Activated CD8-positive, alpha-beta T cell treated with anti-CD3 and anti-CD28 coated beads, Interleukin-2, amount 10 ng/mL, durations not matched to agents 7 days and 5 days (primary cell): ENCODE measurements at places on chromosomes 3 and 15.

GRCh38 chr15:60000113-60000823 lies 3.8 kb upstream of the FOXB1 start:
- peak overlapping the region; percentile 19 for H3K4me3 ChIP-seq
- no peak for DNase-seq
- H3K27me3 ChIP-seq: peaks cover 95% of the 10 kb centered on the region
- H3K27ac ChIP-seq: peak overlapping the region; percentile 8

DNA sequence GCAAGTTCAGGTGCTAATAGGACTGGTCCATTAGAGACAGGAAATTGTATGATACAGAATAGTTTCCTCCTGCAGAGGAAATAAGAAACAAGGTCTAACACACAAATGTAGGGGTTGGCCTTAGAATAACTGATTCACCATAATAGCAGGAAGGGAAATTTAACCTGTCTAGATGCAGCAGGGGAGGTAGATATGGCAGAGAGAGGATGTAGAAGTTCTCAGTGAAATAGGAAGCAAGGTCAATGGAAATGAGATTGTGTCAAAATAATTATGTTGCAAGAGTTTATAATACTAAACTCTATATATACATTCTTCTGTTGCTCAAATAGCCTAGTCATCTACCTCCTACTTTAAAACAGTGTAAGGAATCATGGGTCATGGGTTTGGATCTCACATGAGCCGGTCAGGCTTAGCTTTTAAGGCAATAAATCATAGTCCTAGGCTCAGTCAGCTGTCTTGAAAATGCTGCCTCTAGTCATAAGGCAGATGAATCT lies 17.0 kb downstream of the BCL2A1 start:
- no peak for DNase-seq
- H3K4me3 ChIP-seq: no peak overlapping the region
- peak overlapping the region; percentile 23 for H3K27ac ChIP-seq
- peaks cover 25% of the 10 kb centered on the region for H3K4me1 ChIP-seq

- H3K4me3 ChIP-seq: no peak overlapping the region
- no peaks in the 10 kb centered on the region for H3K27me3 ChIP-seq
- H3K27ac ChIP-seq: no peak overlapping the region
- DNase-seq: no peak
- no peaks in the 10 kb centered on the region for H3K36me3 ChIP-seq
These were observed 182.2 kb downstream of the UBE2E2 start for GRCh38 chr3:23385327-23385726.

DNA sequence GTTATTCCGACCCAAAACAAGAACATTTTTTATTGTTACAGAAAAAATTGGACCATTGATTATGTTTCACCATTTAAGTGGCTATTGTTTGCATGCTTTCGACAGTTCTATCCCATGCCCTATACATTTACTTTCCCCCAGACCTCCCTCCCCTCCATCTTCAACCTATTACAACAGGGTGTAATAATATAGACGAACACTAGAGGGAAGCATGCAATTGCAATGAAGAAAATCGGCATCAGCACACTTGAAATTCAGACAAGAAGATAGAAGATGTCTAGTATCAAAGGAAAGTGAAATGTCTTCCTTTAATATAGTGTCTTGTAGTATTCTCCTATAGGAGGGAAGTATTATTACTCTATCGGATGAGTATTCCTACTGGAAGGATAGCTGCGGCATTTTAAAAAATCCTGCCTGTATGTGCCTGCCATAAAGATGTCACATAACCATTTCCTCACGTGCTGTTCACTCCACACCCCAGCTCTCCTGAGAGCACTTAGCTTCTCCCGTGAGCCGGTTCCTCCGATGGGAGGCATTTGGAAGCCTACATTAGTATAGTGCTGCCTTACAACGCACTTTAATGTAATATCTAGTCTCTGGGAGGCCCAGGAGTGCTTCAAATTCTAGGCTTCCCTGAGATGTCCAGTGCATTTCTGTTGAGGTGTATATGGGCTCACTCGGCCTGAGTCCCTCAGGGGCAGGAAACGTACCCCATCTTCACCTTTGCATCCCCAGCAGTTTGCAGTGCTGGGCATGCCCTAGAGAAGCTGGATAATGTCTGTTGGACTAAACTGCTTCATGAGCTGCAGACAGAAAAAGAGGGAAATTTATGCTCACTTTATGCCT lies 17.8 kb upstream of the ERICH6 start:
- no peaks in the 10 kb centered on the region for H3K27me3 ChIP-seq
- no peaks in the 10 kb centered on the region for H3K36me3 ChIP-seq
- H3K4me1 ChIP-seq: peaks cover 13% of the 10 kb centered on the region
- H3K27ac ChIP-seq: no peak overlapping the region
- no peak for DNase-seq
- H3K4me3 ChIP-seq: no peak overlapping the region

GRCh38 chr3:117479095-117479494 lies 769.5 kb downstream of the TUSC7 start:
- no peaks in the 10 kb centered on the region for H3K4me1 ChIP-seq

GRCh38 chr3:181565416-181565815 lies 146.3 kb upstream of the SOX2 start:
- no peak for DNase-seq
- no peaks in the 10 kb centered on the region for H3K4me1 ChIP-seq
- H3K36me3 ChIP-seq: no peaks in the 10 kb centered on the region

DNA sequence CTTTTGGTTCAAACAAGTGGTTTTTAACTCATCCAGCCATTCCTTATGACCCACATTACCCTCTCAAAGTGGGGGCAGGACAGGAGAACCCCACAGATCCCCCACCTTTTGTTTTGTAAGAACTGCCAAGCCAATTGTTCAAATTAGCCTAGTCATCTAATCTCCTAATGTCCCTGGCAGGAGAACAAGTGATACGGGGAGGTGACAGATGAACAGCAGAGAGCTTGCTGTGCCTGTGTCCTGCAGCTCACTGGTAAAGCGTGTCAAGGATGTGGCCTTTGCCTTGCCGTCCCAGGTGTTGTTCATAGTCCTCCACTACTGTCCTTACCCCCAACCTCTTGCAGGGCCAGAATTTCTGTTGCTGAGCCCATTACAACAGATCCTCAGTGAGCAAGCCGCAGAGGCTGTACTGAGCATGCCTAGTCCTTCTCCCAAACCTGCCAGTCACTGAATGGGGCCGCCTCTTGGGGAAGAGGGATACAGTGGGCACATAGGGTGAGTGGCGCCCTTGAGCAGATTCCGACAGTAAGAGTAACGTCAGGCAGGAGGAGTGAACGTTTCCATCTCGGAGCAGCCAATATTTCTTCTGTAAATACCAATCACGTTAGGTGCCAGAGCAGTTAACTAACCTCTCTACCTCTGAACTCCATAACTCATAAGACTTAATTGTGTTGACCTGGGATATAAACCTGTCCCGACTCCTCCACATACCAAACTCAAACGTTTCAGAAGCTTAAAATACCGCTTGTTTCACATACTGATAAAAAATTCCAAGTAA lies 87.4 kb downstream of the ITPR1 start:
- H3K27me3 ChIP-seq: no peaks in the 10 kb centered on the region
- no peak overlapping the region for H3K27ac ChIP-seq
- no peaks in the 10 kb centered on the region for H3K36me3 ChIP-seq
- peaks cover 22% of the 10 kb centered on the region for H3K4me1 ChIP-seq
- no peak for DNase-seq

- H3K27me3 ChIP-seq: no peaks in the 10 kb centered on the region
- no peak overlapping the region for H3K4me3 ChIP-seq
- peaks cover 2% of the 10 kb centered on the region for H3K4me1 ChIP-seq
- no peak overlapping the region for H3K27ac ChIP-seq
- no peaks in the 10 kb centered on the region for H3K36me3 ChIP-seq
- no peak for DNase-seq
These were observed 86.4 kb downstream of the TIGIT start for GRCh38 chr3:114380233-114380651.

DNA sequence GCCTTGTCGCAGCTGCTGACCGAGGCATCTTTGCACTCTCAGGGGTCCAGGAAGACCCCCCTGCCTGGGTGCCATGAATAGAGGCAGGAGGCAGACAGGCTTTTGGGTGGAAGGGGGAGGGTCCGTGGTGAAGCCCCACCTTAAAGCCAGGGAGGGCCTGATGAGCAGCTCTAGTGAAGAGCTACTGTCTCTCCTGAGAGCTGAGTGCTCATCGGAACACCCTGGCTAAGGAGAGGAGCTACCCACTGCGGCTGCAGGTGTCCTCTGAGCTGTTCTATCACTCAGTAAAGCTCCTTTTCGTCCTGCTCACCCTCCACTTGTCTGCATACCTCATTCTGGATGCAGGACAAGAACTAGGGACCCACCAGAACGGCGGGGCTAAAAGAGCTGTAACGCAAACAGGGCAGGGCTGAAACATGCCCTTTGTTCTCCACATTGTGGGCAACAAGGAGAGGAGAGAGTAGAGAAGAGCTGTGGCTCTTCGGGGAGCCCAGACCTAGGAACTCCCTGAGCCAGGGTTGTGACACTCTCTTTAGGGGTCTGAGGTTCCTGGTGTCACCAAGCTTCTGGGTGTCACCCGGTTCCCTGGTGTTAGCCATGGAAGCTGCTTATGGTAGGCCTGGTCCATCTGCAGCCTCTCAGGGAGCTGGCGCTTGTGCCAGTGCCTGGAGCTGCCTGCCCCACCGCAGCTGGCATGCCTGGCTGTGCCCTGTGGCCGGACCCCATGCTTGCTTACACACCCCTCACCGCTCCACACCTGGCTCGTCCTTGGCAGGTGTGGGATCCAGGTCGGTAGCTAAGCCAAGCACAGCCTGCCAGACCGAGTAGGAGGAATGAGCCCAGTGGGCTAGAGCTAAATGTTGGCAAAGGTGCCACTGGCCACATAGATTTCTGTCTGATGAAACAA lies 26.2 kb upstream of the TFG start:
- no peaks in the 10 kb centered on the region for H3K27me3 ChIP-seq
- H3K36me3 ChIP-seq: peaks cover 34% of the 10 kb centered on the region
- no peak for DNase-seq
- no peak overlapping the region for H3K27ac ChIP-seq
- peaks cover 10% of the 10 kb centered on the region for H3K4me1 ChIP-seq

DNA sequence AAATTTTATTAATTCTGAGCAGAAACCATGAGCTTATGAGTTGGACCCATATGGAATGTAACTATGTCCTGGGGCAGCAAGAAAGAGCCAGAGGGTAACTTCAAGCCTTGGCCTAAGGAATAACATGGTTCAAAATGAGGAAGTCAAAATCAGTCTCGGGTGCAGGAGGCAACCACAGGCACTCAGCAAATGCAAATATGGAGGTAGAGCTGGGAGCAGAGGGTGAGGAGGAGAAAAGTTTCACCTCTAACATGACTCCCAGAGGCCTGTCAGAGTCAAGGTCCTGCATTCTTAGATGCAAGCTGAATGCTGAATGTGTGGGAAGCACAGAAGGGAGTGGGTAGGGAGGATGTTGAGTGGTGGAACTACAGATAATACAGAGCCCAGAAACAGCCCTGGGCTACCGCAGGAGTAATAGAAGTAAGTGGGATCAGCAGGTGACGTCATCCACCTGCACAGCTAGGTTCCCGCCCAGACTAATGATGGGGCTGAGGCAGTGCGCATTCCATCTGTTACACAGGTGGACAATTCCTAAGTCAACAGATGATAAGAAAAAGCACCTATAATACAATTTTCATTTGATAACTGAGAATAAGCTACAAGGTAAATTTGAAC lies 279.8 kb upstream of the ARRDC4 start:
- no peaks in the 10 kb centered on the region for H3K36me3 ChIP-seq
- H3K4me3 ChIP-seq: no peak overlapping the region

DNA sequence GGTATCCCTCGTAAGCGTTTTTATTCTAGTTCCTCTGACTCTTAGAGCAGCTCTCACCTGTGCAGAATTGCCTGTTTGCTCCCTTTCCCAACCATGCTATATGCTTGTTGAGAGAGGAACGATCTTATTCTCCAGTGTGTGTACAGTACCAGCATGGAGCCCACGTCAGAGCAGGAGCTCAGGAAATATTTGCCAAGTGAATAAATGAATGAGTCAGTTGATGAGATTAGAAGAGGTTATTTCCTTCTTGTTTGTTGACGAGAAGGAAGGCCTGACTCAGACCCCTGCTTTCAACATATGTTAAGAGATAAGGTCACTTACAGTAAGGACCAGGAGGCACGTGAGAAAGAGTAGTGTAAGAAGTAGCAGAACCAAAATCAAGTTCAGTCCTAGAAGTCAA lies 106.3 kb upstream of the ABHD17C start:
- H3K36me3 ChIP-seq: no peaks in the 10 kb centered on the region
- DNase-seq: no peak
- H3K27ac ChIP-seq: no peak overlapping the region
- no peak overlapping the region for H3K4me3 ChIP-seq

DNA sequence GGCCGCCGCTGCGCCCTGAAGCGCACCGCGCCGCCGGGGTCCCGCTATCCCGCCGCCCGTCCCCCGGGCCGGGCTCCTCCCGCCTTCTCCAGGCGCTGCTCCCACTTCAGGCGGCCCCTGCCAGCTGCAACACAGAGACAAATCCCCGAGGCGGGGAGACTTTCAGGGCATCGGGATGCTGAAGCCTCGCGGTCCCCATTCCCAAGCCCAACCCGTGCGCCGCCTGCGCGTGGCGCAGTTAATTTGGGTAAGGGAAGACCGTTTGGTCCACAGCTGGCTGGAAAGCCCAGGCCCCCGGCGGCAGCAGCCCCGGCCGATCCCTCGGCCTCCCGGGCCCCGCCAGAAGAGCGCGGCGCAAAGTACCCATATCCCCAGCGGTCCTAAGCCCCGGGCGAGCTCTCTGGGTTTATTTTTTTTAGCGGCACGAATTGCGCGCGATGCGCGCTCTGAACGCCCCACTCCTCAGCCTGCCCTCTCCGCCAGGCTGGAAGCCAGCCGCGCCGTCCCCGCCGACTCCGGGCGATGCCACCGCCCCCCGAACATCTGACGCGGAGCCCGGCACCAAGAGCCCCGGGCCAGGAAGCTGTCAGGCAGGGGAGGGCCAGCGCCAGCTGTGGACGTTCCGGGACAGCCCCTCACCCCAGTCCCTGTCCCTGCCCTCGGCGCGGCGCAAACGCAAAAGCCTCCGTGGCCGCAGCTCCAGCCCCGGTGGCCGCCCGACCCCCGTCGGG lies 517 bp downstream of the FBN1 start:
- no peaks in the 10 kb centered on the region for H3K36me3 ChIP-seq
- peak overlapping the region; percentile 5 for H3K4me3 ChIP-seq
- H3K4me1 ChIP-seq: peaks cover 2% of the 10 kb centered on the region
- H3K27me3 ChIP-seq: peaks cover 53% of the 10 kb centered on the region
- no peak overlapping the region for H3K27ac ChIP-seq

DNA sequence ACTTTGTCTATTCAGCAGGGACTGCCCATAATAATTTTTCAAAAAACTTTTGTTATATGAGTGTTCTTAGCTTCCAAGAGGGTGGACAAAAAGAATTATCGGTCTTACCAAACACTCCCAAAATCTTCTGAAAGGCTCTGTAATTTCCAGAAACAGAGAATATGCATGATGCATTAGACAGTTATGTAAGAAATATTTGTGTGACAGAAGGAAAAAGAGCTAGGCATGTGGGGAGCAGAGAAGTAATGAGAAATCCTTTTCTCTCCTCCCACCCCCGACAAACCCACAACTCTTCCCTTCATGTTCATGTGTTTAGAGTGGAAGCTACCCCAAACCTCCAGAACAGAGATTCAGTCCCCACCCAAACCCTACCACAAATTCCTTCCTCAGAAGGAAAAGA lies 86.8 kb downstream of the MYO5A start:
- DNase-seq: no peak
- H3K4me1 ChIP-seq: peaks cover 19% of the 10 kb centered on the region
- no peaks in the 10 kb centered on the region for H3K27me3 ChIP-seq
- H3K4me3 ChIP-seq: no peak overlapping the region
- H3K27ac ChIP-seq: no peak overlapping the region
